ENCODE measurements at places on chromosomes 5 and 9.

DNA sequence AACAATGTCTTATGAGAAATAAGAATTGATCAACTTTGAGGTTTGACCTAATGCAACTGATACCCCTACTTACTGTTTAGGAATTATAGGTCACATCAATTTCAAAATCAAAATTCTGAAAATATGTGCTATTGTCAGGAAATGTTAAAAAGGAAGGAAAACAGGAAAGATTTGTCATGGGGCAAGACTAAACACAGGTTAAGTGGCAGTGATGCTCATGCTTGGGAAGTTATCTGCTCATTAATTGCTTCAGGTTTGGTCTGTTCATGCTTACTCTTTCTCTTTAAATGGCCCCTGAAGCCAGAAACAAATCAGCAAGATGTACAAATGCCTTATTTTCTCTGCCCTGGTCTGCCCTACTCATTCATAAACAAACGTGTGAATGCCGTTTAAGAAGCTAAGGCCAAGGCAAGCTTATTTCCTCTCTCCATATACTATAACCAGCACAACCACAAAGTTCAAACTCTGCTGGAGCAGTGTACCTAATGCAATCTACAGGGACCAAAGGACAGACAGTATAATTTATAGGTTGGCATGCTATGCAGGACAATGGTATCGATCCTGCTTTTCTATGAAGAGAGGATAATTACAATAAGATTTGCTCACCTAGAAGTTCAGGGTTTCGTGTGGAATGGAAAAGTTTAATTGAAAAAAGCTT lies 177.2 kb downstream of the GNAQ start:
- DNase-seq: no peak

- DNase-seq: no peak
Observed at GRCh38 chr5:6632324-6632887, 438 bp downstream of the NSUN2 start.

DNA sequence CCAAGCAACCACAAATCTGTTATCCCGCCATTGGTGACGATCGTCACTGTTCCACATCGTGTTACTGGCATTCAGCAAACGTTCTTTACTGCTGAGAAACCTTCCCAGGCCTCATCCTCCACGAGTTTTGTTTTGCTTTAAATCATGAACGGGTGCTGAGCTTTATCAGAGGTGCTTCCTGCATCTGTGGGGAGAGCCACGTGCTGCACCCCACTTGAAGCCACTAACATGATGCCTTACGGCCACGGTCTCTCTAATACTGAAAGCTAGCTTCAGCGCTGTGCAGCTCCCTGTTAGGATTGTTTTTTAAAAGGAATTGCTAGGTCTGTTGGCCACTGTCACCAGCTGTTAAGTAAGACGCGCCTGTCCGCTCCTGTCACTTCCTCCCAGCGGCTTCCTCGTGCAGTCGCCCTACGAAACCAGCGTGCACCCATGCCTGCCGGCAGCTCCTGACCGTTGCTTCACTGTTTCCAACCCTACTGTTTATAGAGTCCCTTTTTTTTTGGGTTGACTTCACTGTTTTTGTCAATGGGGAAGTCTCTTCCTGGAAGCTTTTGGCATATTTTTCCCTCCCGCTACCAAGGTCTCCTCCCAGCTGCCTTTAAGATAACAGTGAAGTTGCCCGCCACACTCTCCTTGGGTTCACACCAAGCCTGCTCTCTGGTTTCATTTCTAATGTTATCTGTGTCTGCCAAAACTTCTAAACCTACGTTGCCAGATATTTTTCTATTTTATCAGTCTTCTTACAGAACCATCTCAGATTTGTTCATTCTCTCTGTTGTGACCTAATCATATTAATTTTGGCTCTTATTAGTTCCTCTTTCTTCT lies 20.3 kb downstream of the LPCAT1 start:
- no peak for DNase-seq

DNA sequence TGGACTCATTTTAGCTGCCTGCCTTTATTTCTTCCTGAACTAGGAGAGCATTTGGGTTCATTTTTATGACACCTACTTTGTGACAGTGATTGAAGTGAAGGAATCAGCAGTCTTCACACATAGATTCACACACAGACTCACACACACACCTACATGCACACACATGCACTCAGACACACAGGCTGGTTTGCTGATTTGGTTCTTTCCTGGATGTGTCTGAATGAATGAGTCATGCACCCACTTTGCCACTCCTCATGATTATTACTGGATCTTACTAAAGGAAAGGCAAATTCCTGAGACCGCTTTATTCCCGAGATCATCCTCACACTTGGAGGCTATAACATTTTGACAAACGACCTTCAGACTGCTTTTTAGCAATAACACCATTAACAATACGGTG lies 529.5 kb downstream of the AGTPBP1 start:
- no peak for DNase-seq

DNA sequence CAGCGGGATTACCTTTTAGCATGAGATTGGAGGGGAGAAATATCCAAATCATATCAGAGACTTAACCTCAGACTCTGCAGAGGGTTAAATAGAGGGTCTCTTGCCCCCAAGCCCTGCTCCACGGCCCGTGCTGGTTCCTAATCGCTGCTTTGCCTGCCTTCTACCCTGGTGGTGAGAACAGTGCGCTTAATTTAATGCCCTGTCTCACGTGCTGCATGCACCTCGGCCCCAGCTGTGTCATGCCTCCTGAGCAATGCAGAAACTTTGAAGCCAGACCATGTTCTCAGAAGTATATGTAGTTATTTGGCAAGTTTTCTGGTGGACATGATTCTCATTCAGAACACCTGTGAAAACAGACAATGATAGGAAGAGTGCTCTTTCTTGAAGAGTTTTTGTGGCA lies 1.4 kb downstream of the OTULIN start:
- no peak for DNase-seq

GRCh38 chr9:123120131-123120530 lies 86.7 kb downstream of the GPR21 start:
- no peak for DNase-seq

GRCh38 chr9:134793288-134794188 lies 87.1 kb upstream of the FCN2 start:
- no peak for DNase-seq

DNA sequence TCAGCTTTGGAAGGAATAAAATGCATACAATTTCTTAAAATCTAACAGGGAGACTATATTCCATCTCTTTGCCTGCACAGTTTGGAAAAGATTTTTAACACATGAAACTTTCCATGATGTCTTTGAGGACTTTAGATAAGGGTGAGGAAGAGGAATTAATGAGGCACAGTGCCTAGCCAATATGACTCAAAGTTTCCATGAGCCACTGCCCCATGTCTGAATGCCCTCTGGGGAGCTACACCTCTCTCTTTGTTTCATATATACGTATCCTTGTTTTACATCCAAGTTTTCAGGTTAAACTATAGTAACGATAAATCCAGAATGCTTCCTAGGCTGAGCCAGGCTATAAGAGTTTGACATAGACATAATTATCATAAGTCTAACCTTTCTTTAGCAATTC lies 349.3 kb upstream of the TLE4 start:
- DNase-seq: no peak

GRCh38 chr9:134178394-134178767 lies 14.0 kb upstream of the RNU6ATAC start:
- peak; percentile 67 for DNase-seq

DNA sequence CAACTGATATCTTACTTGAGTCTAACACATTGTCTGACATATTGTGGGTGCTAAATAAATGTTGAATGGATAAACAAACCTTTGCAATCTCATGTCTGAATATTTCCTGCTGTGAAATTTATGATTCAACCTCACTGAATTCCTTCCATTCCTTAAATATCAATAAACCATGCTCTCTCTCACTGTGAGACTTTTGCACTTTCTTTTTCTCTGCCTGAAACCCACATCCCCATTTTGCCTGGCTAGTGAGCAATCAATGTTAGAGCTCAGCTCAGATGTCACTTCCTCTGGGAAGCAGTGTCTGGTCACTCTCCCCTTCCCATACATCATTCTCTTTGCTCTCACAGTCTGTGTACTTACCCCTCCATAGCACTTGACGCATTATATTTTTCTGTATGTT lies 383.7 kb upstream of the TRPC7 start:
- DNase-seq: no peak

GRCh38 chr9:79578891-79579290 lies 7.1 kb downstream of the TLE4 start:
- DNase-seq: no peak

DNA sequence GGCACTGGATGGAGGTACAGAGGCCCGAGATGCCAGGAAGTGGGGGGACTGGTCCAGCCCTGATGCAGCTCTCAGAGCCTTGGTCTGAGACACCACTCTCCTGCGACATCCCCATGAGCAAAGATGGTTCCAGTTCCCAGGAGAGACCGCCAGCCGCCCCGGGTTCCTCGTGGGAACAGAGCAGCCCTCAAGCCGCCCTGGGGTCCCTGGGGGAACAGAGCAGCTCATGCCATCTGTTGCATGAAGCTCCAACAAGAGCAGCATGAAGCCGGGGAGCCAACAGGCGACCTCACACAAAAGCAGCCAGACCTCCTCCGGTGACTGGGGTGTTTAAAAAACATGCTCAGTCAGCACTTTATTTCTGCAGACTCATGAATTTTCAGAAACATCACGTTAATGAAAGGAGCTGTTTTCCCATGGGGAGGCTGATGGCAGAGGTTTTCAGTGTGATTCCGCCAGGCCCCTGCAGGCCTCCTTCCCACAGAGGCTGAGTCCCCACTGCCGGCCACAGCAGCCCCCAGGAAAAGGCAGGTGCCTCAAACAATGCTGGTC lies 6.2 kb downstream of the SLC6A18 start:
- no peak for DNase-seq

GRCh38 chr5:14215901-14216300 lies 72.8 kb downstream of the TRIO start:
- no peak for DNase-seq

GRCh38 chr5:68710514-68710913 lies 383.3 kb upstream of the SLC30A5 start:
- no peak for DNase-seq

DNA sequence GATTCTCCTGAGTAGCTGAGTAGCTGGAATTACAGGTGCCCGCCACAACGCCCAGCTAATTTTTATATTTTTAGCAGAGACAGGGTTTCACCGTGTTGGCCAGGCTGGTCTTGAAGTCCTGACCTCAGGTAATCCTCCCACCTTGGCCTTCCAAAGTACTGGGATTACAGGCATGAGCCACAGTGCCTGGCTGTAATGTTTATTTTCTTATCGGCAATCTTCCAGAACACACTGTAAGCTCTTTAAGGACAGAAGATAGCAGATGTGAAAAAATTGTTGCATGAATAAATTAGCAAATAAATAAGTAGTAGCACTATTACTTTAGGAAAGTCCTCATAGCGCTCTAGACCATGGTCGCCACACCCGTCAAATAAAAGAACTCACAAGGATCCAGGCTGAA lies 100.5 kb downstream of the ENC1 start:
- DNase-seq: no peak

DNA sequence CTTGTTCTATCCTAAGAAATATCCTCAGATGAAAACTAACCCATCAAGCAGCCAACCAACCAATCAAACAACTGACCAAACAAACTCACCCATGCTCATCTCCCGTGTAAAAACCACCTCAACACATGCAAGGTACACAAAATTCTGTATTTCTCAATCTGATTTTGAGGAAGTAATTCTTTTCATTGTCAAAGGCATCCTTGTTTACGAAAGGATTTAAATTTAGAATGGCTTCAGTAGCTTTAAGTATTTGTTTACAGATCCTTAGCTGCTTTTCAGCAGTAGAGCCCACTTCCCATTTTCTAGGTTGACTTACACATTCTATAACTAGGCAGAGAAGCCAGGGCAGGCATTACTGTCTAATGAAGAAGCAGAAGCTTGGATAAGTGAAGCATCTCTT lies 78.6 kb downstream of the NTRK2 start:
- DNase-seq: no peak

DNA sequence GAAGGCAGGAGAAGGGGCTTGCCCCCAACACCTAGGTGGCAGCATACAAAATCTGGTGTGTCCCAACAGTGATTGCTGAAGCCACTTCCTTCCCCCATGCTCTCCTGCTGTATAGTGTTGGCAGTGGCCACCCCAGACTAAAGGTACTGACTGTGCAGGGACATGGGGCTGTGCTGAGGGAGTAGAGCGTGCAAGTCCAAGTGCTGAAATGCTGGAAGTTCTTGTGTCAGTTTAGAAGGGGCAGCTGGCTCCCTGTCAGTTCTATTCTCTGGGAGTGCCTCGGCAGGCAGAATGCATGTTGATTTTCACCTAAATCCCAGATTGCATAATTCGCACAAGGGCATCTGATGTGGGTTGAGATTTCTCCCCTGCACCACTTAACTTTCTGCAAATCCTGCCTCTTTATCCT lies 68.6 kb downstream of the GDNF start:
- DNase-seq: no peak

DNA sequence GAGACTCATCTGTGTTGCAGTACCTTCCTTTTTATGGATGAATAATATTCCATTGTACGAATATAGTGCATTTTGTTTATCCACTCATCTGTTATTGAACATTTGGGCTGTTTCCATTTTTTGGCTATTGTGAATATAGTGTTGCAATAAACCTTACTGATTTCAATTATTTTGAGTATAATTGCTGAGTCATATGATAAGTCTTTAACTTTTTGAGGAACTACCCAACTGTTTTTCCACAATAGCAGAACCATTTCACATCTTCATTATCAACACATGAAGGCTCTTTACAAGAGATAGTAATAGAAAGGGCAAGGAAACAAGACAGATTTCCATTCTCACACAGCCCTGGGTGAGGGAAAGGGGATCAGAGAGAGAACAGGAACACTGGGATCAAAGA lies 329.2 kb downstream of the RAB3C start:
- DNase-seq: no peak

- no peak for DNase-seq
Observed at GRCh38 chr5:37838152-37838932, 1.5 kb downstream of the GDNF start.

DNA sequence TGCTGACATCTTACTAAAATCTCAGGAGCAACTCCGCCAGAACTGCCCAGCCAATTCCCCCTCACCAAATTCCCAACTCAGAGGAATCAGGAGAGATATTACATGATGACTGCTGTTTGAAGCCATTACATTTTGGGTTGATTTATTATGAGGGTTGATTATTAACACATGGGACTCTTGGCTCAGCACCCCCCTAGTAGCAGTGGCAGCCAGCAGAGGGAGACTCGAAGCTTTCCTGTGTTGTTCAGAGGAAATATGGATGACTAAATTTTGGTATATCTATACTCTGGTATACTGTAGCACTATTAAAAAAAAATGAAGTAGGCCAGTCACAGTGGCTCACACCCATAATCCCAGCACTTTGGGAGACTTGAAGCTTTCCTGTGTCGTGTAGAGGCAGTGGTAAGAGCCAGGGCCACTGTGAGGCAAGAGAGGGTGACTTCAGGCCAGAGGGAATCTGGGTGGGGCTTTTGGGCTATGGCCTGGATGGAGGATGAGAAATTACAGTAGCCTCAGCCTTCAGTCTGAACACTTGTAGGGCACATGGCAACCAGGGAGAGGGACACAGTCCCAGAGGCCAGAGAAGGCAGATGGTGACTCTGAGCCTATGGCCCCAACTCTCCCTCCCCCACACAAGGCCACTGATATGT lies 111.4 kb downstream of the LHX2 start:
- DNase-seq: no peak

- DNase-seq: no peak
Observed at GRCh38 chr5:143576711-143577484, 173.4 kb upstream of the NR3C1 start.

Measured in chondrocyte (in vitro differentiated cells).